ENCODE measurements at places on chromosomes 6 and 20.

- DNase-seq, result no peak
Observed at GRCh38 chr20:61024390-61024789, 227.7 kb upstream of the CDH4 start.

GRCh38 chr6:123610779-123611178, 26.0 kb downstream of the TRDN start:
- no peak for DNase-seq

DNA sequence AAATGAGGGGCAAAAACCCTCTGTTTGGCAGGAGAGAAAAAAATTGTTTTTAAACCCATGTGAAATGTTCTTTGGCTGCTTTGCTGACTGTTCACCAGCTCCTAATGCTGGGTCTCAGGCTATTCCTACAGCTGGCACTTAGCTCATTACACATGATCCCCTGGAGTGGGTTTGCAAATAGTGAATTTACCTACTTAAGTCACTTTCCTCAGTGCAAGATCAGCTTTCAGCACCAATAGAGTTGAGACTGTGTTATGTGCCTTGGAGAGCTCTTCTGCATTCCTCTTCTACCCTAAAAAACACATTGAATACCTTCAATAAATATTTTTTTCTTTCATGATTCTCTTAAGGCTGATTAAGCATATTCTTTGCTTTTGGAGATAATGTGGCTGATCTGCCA, 58.4 kb upstream of the PRDM1 start:
- DNase-seq, result no peak

GRCh38 chr6:136079701-136080565, 170.2 kb downstream of the MTFR2 start:
- no peak for DNase-seq

DNA sequence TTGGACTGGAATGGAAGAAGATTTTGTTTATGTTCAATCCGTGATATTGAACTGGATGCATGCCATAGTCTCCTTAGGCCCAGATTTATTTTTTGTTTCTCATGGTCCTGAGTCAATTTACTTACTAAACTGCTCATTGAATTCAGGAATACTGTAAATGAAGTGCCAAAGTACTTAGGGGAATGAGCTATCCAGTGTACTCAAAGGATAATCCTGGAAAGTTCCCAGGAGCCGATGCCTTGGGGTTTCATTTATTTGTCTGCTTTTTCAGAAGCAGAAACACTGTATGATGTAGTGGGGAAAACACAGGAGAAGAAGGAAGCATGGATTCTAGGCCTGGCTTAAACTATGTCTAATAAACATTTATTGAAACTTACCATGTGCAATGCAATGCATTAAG, 56.1 kb upstream of the THEMIS start:
- no peak for DNase-seq
